ENCODE measurements at places on chromosomes 13 and 19. TPM values are rescaled to one million over a fixed set of nuclear protein-coding genes. Genes with fewer than 3 reads are reported as not detected.
A peak's percentile ranks its signal among the peaks of the same experiment; 100 is the strongest.

The PLIN4 gene
- total RNA-seq = not detected

- peak; percentile 79 for DNase-seq
- H3K36me3 ChIP-seq = peaks cover 8% of the 10 kb centered on the region
- peak overlapping the region; percentile 15 for H3K27ac ChIP-seq
- no peaks in the 10 kb centered on the region for H3K27me3 ChIP-seq
- H3K4me3 ChIP-seq = peak overlapping the region; percentile 71
Measured at GRCh38 chr19:1265615-1266128, 3.5 kb upstream of the CIRBP start.

- no peak overlapping the region for H3K27ac ChIP-seq
- no peaks in the 10 kb centered on the region for H3K27me3 ChIP-seq
- H3K36me3 ChIP-seq = peaks cover 9% of the 10 kb centered on the region
- no peak for DNase-seq
- peaks cover 7% of the 10 kb centered on the region for H3K4me1 ChIP-seq
- H3K4me3 ChIP-seq = no peak overlapping the region
Measured at GRCh38 chr19:4986471-4986891, 17.6 kb downstream of the KDM4B start.

GRCh38 chr13:90315061-90315460 lies 1032.4 kb upstream of the MIR17HG start:
- H3K4me1 ChIP-seq = no peaks in the 10 kb centered on the region
- no peak overlapping the region for H3K27ac ChIP-seq
- H3K27me3 ChIP-seq = no peaks in the 10 kb centered on the region
- no peak for DNase-seq
- no peak overlapping the region for H3K4me3 ChIP-seq
- no peaks in the 10 kb centered on the region for H3K36me3 ChIP-seq

The CDX2 gene
- not detected for total RNA-seq

The CNN1 gene
- total RNA-seq = not detected

DNA sequence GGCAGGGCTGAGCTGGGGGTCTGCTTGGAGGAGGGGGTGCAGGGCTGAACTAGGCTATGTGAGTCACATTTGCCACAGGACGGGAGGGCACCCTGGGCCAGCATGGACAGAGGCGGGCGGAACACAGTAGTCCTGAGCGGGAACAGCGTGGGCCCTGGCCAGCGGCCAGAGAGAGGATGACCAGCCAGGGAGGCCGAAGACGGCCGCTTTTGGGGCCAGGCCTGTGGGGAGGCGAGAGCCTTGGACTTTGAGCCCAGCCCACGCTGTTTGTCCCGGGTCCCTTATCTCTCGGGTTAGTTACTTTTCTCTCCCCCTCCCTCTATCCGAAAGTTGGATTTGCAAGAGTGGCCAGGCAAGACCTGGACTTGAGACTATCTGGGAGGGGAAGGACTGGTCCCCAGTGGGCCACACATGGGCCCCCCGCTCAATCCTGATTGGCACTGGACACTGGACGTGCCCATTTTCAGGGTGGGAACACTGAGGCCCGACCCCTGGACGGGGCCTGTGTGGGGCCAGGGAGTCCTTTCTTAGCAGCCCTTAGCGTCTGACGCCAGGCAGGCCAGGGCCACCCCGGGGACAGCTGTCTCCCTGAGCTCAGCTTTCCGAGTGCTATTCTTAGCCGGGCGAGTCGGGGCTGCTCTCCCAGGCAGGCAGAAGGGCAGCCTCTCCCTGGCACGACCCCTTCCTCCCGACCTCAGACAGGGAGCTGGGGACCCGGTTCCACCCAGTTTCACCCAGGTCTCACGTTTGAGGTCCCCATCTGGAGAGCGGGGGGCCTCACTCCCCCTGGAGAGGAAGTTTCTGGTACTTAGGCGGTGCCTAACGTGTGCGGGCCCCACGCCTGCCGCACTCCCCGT lies 833 bp downstream of the GAMT start:
- peak overlapping the region; percentile 68 for H3K4me3 ChIP-seq
- peak; percentile 67 for DNase-seq
- peaks cover 1% of the 10 kb centered on the region for H3K36me3 ChIP-seq
- H3K27ac ChIP-seq = no peak overlapping the region

- H3K4me1 ChIP-seq = peaks cover 35% of the 10 kb centered on the region
- H3K4me3 ChIP-seq = peak overlapping the region; percentile 83
- peak overlapping the region; percentile 96 for H3K27ac ChIP-seq
- H3K36me3 ChIP-seq = peaks cover 25% of the 10 kb centered on the region
- DNase-seq = no peak
Measured at GRCh38 chr19:14135985-14136508, 342 bp downstream of the ASF1B start.

- H3K4me1 ChIP-seq = peaks cover 60% of the 10 kb centered on the region
- DNase-seq = no peak
- H3K36me3 ChIP-seq = peaks cover 83% of the 10 kb centered on the region
- H3K4me3 ChIP-seq = peak overlapping the region; percentile 95
- H3K27me3 ChIP-seq = peaks cover 2% of the 10 kb centered on the region
Measured at GRCh38 chr19:44754750-44755080, 6.2 kb downstream of the BCL3 start.
